ENCODE measurements at places on chromosomes 6 and 20.

DNA sequence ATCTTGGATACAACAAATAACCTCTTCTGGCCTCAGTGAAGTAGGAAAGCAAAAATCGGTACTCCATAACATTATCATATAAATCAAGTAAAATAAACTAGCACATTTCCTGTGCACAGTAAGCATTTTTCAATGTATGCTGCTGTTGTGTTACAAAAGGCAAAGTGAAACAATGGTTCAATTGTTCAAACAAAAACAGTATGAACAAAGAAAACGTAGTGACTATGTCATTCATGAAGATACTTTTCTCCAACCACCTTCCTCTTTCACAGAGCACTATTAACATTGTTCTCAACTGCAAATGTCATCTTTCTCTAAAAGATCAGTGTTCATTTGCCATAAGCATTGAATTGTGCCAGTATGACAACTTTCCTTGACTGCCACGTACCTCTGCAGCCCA lies 318.6 kb upstream of the PRDM1 start:
- DNase-seq: no peak

GRCh38 chr20:31859266-31859997 lies 10.9 kb downstream of the DUSP15 start:
- no peak for DNase-seq

GRCh38 chr6:116027801-116028200 lies 32.9 kb downstream of the FRK start:
- no peak for DNase-seq

- peak; percentile 65 for DNase-seq
Observed at GRCh38 chr20:56359212-56360132, 698 bp downstream of the FAM210B start.

GRCh38 chr20:1669304-1669703 lies 11.7 kb upstream of the SIRPG start:
- no peak for DNase-seq

GRCh38 chr20:37479925-37480691 lies 40.9 kb upstream of the NNAT start:
- no peak for DNase-seq

GRCh38 chr6:48429021-48429420 lies 318.0 kb upstream of the PTCHD4 start:
- DNase-seq: no peak

DNA sequence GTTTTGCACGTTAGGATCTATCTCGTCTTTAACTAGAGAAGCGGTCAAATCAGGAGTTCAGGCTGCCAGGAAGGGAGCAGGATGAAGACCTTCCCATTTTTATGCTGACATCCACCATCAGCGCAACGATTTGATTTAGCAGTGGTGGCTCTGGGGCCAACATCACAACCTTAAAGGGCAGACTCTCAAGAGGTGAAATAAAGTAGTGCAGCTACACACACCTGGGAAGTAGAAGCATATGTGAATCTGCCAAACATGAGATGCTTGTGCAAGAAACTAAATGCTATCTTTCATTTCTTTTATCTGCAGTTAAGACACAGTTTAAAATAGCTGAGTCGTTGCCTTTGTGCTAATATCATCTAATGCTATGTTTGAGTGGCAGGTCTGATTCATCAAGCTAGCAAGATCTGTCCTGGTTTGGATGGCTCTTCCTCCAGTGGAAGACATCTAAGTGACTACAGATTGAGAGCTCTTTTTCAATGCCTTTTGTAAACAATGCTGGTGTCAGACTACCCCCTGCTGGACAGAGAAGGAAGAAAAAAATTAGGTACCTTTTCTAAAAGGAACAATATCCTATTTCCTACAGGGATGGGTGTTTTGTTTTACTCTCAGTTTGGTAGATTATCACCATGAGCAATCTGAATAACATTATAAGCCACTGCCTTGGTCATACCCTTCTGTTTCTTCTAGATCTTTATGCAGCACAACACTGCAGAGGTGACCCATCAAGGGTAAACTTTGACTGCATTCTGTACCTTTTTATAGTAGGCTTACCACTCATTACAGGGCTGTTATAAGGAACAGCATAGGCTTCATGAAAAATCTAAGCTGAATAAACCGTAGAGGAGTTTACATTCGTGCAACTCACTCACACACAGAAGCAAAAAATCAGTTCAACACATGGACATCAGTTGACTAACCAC lies 171.6 kb upstream of the FBXL4 start:
- peak; percentile 54 for DNase-seq

GRCh38 chr6:70846207-70846835 lies 110.5 kb downstream of the B3GAT2 start:
- DNase-seq: no peak

DNA sequence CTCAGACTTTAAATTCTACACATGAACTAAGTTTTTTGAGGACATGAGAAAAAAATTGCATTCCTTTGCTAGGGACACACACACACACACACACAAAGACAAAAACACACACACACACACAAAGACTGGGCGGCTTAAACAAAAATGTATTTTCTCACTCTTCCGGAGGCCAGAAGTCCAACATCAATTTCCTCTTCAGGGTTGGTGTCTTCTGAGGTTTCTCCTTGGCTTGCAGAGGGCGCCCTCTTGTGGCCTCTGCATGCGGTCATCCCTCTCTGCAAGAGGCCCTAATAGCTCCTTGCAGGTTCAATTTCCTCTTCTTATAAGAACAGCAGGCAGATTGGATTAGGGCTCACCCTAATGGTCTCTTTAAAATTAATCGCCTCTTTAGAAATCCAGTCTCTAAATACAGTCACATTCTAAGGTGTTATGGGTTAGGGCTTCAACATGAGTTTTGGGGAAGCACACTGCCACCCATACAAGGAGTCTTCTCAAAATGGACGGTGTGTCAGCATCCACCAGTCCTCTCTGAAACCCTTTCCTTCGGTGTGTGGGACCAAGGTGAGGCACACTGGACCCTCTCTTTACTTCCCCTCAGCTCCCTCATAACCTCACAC lies 61.4 kb downstream of the GPR6 start:
- DNase-seq: peak; percentile 90

DNA sequence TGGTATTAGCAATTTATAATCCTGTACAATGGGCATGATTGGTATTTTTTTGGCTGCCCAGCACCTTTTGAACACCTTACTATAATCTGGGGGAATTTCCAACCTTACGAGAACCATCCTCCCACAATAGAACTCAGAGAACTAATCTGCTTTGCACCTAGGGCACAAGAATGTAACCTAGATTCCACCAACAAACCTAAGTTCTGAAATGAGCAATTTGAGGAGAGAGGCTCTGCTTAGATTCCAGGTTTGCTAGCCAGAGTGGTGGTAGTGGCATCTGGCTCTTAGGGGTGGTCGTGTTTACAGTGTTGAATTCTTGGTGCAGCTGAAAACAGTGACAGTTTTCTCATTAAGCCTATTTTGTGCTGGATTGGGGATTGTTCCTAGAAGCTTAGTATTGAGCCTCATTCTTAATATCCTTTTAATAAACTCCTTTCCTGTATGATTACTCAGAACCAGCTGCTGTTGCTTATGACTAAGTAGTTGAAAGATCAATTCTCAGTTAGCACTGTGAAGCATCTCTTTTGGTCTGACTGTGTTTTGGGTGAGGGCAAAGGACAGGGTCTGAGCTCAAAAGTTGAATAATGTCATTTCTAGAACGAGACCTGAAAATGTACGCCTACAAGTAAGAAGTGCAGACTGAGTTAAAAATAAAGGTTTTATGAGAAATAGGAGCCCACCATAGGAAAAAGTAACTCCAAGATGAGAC lies 385.6 kb downstream of the CDKAL1 start:
- no peak for DNase-seq

- DNase-seq: no peak
Observed at GRCh38 chr6:56547687-56548086, 95.0 kb downstream of the DST start.

DNA sequence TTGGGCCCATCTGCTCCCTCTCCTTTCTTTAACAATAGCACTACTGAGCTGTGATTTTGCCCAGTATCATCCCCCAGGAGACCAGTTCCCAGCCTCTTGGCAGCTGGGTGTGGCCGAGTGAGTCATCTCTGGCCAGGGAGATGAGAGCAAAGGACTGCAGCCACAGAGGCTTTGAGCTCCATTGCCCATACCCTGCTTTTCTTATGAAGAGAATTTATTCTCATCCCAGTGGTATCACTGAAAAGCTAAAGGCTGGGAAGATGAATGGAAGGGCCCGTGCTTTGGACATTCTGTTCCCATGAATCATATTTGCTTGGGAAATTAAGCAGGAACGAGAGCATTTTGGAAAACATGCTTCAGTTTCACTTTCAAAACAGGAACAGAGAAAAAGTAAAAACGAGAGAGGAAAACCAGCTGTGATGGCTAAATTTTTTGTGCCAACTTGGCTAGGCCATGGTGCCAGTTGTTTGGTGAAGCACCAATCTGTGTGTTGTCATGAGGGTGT lies 14.9 kb downstream of the CST3 start:
- peak; percentile 43 for DNase-seq

DNA sequence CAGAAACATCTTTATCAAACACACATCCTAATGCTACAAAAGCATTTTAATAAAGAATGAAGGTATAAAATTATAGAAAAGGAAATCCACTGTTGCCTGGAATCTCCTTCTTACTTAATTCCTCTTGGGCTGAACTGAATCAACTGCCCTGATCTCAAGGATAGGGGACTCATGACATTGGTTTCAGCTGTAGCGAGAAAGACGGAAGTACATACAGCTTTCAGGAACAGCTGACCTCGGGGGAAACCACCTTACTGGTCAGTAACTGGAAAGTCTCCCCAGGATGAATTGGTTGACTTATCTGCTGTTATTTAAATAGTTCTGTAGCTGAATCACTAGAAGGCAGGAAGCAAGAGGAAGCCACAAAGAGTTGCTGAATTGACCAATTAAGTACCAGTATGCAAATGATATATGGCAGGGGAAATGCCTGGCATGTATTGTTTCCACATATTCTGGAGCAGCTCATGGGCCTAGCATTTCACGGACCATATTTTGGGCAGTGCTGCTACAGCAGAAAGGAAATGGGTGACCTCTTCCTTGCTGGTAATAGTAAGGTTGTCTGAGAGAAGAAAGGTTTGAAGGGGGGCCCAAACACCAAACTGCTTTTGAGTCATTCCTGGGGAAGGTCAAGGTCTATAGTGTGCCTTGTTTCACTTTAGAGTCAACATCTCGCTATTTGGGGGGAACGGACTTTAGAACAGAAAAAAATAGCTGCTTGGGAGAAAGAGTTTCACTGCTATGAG lies 43.7 kb upstream of the MAP7 start:
- no peak for DNase-seq

DNA sequence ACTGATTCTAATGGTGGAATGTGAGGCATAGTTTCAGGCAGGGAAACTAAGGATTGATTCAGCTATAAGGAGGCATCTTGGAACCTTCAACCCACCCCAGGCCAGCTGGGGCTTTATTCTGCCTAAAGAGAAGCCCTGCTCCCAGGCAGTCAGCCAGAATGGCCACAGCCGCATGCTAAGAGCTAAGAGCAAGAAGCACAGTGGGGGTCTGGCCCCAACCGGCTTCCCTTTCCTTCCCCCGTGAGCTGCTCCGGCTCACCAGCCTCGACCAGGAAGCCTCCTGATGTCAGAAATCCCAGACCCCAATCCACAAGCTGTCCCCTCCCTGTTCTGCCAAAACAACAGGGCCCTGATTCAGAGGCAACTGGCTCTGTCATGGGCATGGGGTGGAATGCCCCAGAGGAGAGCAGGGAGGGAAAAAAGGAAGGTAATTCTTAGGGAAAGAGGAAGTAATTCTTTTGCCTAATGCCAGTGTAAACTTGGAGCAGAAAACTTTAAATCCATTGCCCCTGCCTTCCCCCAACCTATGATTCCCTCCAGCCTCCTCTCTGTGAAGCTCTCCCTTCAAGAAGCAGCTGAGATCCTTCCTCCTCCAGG lies 6.9 kb downstream of the GRM4 start:
- DNase-seq: no peak

GRCh38 chr20:39309458-39309857 lies 347.3 kb downstream of the DHX35 start:
- no peak for DNase-seq

GRCh38 chr6:29628419-29629281 lies 4.3 kb downstream of the GABBR1 start:
- DNase-seq: peak; percentile 84

- DNase-seq: no peak
Observed at GRCh38 chr6:45160305-45160704, 167.8 kb upstream of the RUNX2 start.

DNA sequence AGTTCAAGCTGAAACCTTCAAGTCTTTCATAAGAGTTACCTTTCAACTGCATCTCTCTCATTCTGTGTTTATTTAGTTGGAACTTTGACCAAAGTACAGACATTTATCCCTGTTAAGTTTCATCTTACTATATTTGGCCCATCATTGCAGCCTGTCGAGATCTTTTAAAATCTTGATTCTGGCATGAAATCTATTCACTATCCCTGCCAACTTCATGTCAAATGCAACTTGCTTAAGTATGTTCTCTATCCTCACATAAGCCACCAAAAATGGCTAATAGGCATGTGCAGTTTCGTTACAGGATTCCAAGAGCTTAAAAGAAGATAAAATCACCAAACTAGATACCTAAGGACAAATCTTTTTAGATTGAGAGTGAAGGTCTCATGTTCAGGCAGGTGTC lies 117.5 kb upstream of the KCNQ5 start:
- DNase-seq: no peak

GRCh38 chr6:155212616-155213380 lies 51.0 kb upstream of the CLDN20 start:
- no peak for DNase-seq

Measured in head of caudate nucleus (tissue), 42 donors.